ENCODE measurements at places on chromosomes 2 and 18.
A peak's percentile ranks its signal among the peaks of the same experiment; 100 is the strongest.

DNA sequence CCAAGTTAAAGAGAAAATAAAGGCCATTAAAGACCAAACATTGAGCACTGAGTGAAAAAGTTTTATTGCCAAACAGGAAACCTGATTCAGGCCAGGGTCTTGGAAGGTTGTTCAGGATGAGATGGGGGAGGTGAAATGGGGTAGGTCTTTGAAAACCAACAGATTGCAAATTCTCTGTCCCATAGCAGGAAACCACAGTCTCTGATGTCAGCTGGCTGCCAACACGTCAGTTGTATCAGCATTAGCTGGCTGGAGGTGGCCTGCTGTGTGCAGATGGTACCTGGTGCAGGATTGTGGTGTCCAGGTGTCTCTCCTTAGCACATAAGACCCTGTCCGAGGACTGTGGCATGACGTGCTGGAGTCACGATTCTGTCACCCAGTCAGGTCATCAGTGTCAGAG, 106.3 kb downstream of the MSH2 start:
- DNase-seq = no peak

DNA sequence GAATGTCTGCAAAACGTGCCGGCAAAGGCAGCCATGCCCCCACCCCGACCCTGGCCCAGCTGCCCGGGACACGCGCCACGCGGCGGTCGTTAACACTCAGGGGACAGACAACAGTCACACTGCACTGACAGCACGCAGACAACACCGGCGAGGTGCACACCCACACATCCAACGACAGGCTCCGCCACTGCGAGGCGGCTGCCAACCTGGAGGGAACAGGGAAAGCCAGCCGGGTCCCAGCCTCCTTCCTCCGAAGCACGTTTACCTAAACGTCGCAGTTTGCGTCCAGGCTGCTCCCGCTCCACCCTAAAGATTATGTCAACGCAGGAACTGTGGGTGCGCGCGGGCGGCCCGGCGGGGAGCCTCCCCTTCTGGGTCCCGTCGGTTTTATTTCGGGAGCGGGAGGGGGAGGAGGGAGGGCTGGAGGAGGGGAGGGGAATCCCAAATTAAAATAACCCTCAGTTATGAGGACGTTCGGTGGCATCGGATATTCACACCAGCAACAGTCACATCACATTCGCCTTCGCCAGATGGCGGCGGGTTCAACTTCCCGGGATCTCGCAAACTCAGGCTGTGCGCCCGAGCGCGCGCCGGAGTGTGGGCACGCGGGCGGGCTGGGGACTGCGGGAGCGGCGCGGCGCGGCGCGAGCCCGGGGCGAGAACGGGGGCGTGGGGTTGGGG, 644 bp downstream of the PTGR3 start:
- peak; percentile 40 for DNase-seq

DNA sequence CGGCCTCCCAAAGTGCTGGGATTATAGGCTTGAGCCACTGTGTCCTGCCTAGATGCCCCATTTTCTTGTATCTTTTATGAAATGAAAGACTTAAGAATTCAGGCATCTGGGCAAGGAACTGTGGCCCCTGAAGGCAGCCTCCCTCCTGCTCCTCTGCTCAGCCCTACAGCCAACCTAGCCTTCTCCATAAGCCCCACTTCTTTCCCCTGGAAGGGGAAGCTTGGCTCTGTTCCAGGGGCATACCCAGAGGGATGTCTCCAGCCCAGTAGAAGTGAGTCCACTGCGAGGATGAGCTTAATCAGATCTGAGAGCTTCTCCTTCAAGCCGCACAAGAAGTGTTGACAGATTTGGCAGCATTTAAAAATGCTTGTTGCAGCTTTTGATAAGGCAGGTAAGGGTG, 39.7 kb downstream of the RHOB start:
- DNase-seq = no peak

- DNase-seq = no peak
Measured at GRCh38 chr2:241522477-241522876, 14.1 kb upstream of the STK25 start.

GRCh38 chr2:233976087-233976486, 58.9 kb downstream of the TRPM8 start:
- DNase-seq = no peak

DNA sequence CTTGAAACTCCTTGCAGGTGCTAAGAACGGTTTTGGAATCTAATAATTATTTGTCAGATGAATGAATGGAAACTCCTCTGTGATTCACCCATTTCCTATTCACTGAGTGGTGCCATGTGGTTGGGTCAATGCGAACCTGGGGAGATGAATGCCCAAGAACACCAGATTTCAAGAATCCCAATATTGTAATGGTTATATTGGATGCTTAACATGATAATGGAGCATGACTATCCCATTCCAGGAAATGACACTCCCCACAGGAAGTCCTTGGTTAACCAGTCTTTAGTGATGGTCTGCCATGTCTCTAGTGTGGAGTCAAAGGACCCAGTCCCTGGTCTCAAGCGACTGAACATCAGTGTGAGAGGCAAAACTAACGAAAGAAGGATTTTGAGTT, 67.9 kb upstream of the ST3GAL5 start:
- no peak for DNase-seq
